ENCODE measurements at places on chromosomes 3 and 15.

DNA sequence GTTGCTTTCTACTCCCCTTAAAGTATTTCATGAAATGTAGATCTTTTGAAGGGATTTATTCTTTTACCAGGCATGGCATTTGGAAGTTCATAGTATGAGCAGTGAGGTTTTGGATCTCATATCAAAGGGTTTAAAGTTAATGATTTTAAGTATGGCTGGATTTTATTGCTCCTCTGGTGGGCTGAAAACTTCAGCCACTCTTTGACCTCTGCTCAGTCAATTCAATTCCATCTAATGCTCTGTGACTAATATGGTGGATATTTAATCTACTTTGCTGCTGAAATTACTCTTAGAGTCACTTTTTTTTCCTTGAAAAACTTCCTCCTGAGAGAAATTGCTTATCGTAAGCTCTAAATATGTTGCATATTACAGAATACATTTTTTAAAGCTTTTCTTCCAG, 218.6 kb downstream of the NR2F2 start:
- no peak for DNase-seq

GRCh38 chr3:36362973-36363372, 17.3 kb upstream of the STAC start:
- DNase-seq: no peak

GRCh38 chr3:31853580-31853979, 127.5 kb downstream of the OSBPL10 start:
- no peak for DNase-seq

DNA sequence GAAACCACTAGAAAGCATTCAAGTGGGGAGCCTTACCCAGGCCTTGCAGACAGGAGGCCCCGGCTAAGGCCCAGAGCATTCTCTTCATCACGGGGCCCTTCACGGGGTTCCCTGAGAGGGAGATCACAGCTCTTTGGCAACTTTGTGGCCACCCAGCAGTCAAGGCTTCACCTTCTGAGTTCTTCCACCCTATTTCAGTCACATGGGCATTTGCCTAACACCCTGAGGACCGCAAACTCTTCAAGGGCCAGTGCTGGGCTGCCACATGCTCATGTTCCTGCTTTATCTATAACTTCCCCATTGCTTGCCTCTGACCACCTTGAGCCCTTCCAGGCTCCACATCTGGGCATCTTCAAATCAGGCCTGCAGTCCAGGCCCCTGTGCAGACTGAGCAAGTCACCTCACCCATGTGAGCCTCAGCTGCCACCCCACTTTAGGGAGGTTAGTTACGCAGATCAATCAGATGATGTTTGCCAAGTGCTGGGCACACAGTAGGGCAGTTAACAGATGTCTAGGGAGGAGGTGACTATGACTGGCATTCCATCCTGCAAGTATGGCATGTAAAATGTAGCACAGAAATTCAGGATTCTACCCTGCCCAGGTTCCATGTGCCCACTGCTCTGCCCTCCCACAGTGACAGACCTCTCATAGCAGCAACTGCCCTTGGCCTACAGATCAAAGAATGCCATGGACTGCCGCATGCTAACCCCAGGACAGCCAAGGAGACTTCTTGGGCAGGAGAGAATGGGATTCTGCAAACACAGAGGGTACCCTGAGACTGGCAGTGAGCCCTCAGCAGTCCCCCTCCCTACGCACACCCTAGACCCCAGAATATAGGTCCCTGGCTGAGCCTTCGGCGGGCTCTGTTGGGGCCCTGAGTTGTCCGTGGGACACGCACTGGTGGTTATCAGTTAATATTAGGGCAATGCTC, 37.6 kb upstream of the ZNF710 start:
- no peak for DNase-seq

DNA sequence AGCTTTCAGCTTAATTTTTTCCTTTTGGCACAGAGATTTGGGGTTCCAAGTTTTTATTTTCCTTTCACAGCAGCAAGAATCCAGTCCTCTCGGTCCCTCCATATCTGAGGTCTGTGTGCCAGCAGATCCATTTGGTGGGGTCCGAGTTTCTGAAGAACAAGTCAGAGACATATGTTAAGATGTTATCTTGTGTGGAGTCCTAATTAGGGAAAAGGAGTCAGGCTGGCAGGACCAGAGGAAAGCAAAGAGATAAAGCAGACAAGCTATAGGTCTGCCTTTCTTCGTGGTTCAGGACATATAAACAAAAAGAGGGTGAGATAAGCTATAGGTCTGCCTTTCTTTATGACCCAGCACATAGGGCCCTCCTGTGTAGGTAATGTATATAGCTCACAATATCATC, 54.9 kb downstream of the TMED3 start:
- no peak for DNase-seq

DNA sequence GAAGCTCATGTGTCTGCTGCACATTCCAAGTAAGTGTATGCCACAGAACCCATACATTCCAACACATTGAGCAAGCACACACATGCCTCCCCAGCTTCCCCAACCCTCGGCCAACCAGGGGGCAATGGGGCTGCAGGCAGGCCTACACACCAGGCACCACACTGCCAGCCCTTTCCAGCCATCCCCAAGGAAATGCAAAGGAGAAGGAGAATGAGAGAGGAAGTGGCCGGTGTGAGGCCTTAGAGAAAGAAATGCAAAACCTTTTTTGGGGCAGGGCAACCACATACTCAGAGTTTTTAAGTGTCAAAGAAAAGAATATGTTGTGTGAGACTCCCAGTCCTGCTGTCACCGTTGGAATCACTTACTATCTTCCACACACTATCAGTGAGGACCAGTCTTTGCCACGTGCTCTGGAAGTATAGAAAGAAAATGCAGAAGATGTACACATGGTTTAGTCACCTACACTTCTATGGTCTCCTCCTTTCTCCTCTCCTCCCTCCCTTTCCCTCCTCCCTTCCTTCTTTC, 11.1 kb downstream of the IGF2BP2 start:
- no peak for DNase-seq

DNA sequence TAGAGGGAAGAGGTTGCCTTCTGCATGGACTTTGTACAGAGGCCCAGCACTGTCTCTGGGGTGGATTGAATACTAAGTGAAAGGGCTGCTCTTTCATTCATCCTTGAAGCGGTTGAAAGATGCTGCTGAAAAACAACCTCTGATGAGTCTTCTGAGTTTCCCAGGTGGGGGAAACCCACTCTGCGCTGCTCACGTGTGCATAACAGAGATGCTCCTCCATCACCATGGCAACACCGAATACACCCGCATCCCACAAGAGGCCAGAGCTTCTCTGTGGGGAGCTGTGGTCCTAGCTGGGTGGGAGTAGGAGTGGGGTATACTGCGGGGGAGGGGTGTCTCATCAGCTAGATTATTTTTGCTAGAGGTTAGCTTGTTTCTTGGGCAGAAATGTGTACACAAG, 6.1 kb upstream of the SYN2 start:
- no peak for DNase-seq

- DNase-seq: no peak
These were observed 17.7 kb downstream of the NTRK3 start for GRCh38 chr15:88238618-88239430.

DNA sequence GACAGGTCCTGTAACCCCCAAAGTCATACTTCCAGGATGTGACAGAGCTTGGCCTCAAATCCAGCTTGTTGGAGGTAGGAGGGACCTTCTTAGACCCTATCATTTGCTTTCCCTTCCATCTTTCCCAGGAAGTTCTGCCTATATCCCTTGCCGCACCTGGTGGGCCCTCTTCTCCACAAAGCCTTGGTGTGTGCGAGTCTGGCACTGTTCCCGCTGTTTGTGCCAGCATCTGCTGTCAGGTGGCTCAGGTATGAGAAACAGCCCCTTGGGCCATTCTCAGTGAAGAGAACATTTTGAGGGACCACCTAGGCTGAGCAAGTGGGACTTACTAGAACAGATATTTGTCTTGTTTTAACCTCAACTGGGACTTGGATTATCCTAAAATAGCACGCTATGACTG, 1.3 kb downstream of the IL17RE start:
- DNase-seq: no peak

DNA sequence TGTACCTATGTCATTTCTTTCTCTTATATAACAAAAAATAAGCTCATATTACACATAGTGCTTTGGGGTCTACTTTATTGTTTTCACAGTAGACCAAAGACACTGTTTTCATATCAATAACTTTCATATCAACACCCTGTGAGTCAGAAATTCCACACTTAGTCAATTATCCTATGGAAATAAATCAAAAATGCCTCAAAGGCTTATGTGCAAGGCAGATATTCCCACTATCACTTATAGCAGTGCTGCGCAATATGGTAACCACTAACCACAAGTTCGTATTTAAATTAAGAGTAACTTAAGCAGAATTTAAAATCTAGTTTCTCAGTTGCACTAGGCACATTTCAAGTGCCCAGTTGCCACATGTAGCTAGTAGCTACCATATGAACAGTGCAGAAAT, 15.9 kb downstream of the SCG3 start:
- no peak for DNase-seq

DNA sequence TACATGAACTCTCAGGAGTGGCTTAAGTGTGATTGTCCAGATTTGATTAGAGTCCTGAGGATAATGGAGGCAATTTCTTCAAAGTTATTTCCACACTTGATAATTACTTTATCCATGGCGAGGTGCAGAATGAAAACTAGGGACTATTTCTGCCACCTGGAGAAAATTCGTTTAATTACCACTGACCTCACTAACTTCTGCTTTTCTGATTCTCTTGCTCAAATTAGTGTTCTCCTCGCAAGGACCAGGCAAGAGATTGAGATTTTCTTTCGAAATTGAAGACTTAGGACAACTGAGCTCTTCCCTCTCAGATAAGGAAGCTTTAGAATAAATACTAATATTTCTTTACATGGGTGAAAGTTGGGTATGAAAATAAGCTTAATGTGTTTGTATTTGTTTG, 135.2 kb downstream of the RYR3 start:
- no peak for DNase-seq

- DNase-seq: no peak
These were observed 242.1 kb upstream of the TLE3 start for GRCh38 chr15:70339571-70340493.

- DNase-seq: no peak
These were observed 164.5 kb downstream of the MEGF11 start for GRCh38 chr15:66089049-66089448.

- no peak for DNase-seq
These were observed 34.7 kb downstream of the XXYLT1 start for GRCh38 chr3:195236076-195236798.

- DNase-seq: no peak
These were observed at the start of gene PLSCR4 for GRCh38 chr3:146250449-146251382. PLSCR4 (minus strand) TSS chr3:146251105; CDS start chr3:146222071, 29,034 bp downstream.

DNA sequence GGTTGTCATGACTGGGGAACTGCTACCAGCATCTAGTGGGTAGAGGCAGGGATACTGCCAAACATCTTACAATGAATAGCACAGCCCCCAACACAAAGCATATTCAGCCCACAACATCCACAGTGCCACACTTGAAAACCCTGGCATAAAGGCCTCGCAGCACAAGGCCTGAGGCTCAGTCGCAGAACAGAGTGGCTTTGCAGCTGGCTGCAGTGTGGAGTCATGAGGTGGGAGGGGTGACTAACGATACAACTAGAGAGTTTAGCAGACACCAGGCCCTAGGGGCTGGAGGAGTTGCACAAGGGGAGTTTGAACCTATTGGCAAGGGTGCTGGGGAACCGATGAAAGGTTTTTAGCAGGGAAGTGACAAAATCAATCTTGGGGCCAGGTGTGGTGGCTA, 32.1 kb downstream of the GRK7 start:
- no peak for DNase-seq

DNA sequence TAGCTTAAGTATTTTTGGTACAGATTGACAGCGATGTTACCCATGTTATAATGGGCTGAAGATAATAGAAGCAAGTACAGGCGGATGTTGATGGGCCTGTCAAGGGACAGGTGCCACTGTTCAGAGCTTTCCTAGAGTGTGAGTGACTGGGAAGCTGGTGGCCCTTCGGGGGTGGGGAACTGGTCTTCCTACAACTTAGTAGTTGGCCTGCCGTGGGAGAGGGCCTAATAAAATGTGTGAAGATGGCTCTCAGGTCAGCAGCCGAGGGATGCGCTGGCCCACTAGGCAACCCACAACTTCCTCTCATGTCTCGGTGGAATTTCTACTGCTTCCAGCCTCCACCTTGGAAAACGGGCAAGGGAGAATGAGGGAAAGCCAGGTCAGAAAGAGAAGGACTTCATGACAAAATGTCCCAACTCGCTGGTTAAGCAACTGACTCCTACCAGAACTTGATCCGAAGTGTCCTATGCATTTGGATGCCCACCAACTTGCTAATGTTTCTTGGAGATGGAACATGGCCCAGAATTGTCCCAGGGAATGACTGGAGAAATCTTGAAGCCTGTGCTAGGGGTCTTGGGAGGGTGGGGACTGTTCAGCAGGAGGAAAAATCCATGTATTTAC, 1.4 kb downstream of the GYG1 start:
- no peak for DNase-seq

GRCh38 chr3:58681863-58682262, 15.3 kb upstream of the FAM3D start:
- DNase-seq: no peak

DNA sequence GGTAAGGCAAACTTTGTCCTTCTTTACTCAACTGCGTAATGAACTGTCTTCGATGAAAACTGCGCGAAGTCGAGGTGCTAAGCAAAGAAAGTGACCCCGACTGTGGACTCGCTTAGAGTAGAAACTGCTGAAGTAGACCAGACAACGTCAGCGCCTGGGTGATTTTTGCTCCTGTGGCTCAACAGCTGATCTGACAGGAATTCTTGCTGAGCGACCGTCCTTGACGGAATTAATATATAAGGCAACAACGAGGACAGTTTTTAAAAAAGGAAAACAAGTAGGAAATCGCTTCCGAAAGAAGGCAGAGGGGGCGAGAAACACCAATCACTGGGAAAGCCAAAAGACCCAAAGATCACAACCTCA, 541 bp downstream of the RPS27L start:
- no peak for DNase-seq

DNA sequence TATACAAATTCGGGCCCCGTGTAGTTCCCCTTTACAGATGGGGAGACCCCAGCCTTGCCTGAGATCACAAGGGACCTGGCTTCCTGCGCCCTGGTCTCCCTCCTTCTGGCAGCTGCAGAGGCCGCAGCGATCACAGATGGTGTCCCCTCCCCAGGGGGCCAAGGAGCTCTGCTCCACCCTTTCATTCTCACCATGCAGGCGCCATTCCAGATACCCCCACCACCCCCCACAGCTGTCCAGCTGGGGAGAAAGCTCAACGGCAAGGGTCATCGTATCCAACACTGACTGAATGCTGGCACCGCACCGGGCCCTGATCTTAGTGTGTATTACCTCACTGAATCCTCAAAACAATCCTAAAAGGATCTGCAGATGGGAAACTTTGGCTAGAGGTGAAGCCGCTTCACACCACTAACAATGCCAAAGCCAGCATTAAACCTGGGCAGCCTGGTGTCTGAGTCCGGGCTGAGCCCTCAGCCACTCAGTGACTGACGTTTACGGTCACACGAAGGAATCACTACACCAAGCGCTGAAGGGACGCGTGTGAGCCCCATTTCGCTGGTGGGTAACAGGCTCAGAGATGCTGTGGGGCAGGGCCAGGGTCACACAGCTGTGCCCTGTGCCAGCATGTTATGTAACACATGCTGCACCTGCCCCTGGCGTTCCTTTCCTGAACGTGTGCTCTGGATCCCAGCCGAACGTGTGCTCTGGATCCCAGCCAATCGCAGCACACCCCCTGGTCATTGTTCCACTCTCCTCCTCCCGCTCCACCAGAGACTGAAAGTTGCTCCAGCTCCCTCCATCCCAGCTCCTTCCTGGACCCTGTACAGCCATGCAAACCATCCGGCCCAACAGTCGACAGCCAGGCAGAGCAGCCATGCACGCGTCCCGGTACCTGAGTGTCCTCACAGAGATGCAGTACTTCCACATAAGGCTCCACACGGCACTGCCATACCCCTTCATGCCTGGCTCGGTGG, 51.8 kb downstream of the IQSEC1 start:
- DNase-seq: no peak

GRCh38 chr3:11724615-11725339, 81.1 kb upstream of the VGLL4 start:
- DNase-seq: no peak

GRCh38 chr3:154684021-154684420, 254.0 kb upstream of the GPR149 start:
- DNase-seq: no peak
